Pericardium fibroblast (primary cell): ENCODE measurements at places on chromosomes 3 and 15. TPM values are rescaled to one million over a fixed set of nuclear protein-coding genes. Genes with fewer than 3 reads are reported as not detected.

The SEMA6D gene
- 4.1 and 4.8 TPM in 2 replicates for total RNA-seq

The A4GNT gene
- not detected in 2 replicates for total RNA-seq

The PRR20G gene
- not detected in 2 replicates for total RNA-seq

The STX19 gene
- 2.8 TPM in 1 of 2 replicates, not detected in the other for total RNA-seq

The TTLL13 gene
- total RNA-seq, result 0.23 TPM in 1 of 2 replicates, not detected in the other

The COX17 gene
- 4.3 and 11.7 TPM in 2 replicates for total RNA-seq

The CASR gene
- total RNA-seq, result not detected in 2 replicates

The STRA6 gene
- total RNA-seq, result 2.0 and 3.5 TPM in 2 replicates

The CA12 gene
- 4.3 and 26.5 TPM in 2 replicates for total RNA-seq

The FOXB1 gene
- total RNA-seq, result not detected in 2 replicates

The IL17RB gene
- not detected in 2 replicates for total RNA-seq

The KCNAB1 gene
- total RNA-seq, result 0.12 and 2.2 TPM in 2 replicates

The PP2D1 gene
- total RNA-seq, result not detected in 2 replicates

The REC114 gene
- total RNA-seq, result not detected in 2 replicates

The C2CD4A gene
- 0.12 TPM in 1 of 2 replicates, not detected in the other for total RNA-seq

The NPAP1 gene
- not detected in 2 replicates for total RNA-seq

The BTBD1 gene
- 85.2 and 90.8 TPM in 2 replicates for total RNA-seq

The ABI3BP gene
- 6.8 and 15.2 TPM in 2 replicates for total RNA-seq

The GUCA1C gene
- not detected in 2 replicates for total RNA-seq

The CPLX3 gene
- total RNA-seq, result not detected in 2 replicates

The ARNT2 gene
- total RNA-seq, result 15.9 and 22.0 TPM in 2 replicates

The COL8A1 gene
- 113 and 215 TPM in 2 replicates for total RNA-seq

The ETV5 gene
- 5.1 and 13.3 TPM in 2 replicates for total RNA-seq

The AHSG gene
- total RNA-seq, result not detected in 2 replicates

The MST1 gene
- 9.8 and 10.6 TPM in 2 replicates for total RNA-seq

The SLC38A3 gene
- total RNA-seq, result not detected in 2 replicates

The CFAP92 gene
- not detected in 2 replicates for total RNA-seq

The ZNF80 gene
- not detected in 2 replicates for total RNA-seq

The TOP2B gene
- 40.4 and 40.6 TPM in 2 replicates for total RNA-seq

The PTH1R gene
- 11.8 and 13.4 TPM in 2 replicates for total RNA-seq

The KLHL6 gene
- total RNA-seq, result not detected in 2 replicates

The RBP2 gene
- total RNA-seq, result not detected in 2 replicates

The ZNF35 gene
- total RNA-seq, result 2.4 and 15.1 TPM in 2 replicates

The FANCD2OS gene
- total RNA-seq, result not detected in 2 replicates

The ILDR1 gene
- not detected in 2 replicates for total RNA-seq

The NRROS gene
- 0.23 and 0.85 TPM in 2 replicates for total RNA-seq

The SUCNR1 gene
- total RNA-seq, result not detected in 2 replicates
